Esophagus mucosa (tissue), 1 donor: ENCODE measurements at places on chromosomes 16 and 17. TPM values are rescaled to one million over a fixed set of nuclear protein-coding genes. Genes with fewer than 3 reads are reported as not detected.

Gene SLX1A
- total RNA-seq = 27.9 TPM

Gene CX3CL1
- total RNA-seq = 3.7 TPM

Gene CCL3
- total RNA-seq = not detected

Gene EXOC3L1
- total RNA-seq = 1.4 TPM

Gene CA7
- total RNA-seq = not detected

Gene STAT5A
- total RNA-seq = 6.9 TPM

Gene BRICD5
- 0.36 TPM for total RNA-seq

Gene SPAG7
- 65.7 TPM for total RNA-seq

Gene KLHL10
- 0.32 TPM for total RNA-seq

Gene TEX19
- total RNA-seq = not detected

Gene NOL3
- total RNA-seq = 23.3 TPM

Gene DNAAF8
- total RNA-seq = 0.28 TPM
